ENCODE measurements at places on chromosomes 4 and X. TPM values are rescaled to one million over a fixed set of nuclear protein-coding genes. Genes with fewer than 3 reads are reported as not detected.

GRCh38 chrX:104419211-104419610, 146.8 kb upstream of the IL1RAPL2 start:
- no peak for DNase-seq

DNA sequence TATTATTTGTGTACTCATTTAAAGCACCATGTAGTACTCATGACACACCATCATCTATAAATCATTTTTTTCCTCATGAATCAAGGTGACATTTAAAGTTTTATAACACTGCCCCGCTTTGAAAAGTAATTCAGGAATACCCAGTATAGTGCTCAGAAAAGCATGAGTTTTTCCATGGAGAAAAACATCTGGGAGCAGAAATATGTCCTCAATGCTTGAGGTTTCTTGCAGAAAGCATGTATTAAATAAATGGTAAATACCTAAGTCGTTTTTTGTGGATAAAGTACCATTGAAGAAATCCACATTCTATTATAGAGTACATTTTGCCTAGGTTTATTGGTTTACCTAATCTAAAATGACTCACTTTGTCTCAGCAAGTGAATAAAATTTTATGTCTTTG, 66.2 kb downstream of the UBA6 start:
- DNase-seq, result no peak

Gene SOX3
- not detected for total RNA-seq

Gene SHROOM4
- not detected for total RNA-seq

DNA sequence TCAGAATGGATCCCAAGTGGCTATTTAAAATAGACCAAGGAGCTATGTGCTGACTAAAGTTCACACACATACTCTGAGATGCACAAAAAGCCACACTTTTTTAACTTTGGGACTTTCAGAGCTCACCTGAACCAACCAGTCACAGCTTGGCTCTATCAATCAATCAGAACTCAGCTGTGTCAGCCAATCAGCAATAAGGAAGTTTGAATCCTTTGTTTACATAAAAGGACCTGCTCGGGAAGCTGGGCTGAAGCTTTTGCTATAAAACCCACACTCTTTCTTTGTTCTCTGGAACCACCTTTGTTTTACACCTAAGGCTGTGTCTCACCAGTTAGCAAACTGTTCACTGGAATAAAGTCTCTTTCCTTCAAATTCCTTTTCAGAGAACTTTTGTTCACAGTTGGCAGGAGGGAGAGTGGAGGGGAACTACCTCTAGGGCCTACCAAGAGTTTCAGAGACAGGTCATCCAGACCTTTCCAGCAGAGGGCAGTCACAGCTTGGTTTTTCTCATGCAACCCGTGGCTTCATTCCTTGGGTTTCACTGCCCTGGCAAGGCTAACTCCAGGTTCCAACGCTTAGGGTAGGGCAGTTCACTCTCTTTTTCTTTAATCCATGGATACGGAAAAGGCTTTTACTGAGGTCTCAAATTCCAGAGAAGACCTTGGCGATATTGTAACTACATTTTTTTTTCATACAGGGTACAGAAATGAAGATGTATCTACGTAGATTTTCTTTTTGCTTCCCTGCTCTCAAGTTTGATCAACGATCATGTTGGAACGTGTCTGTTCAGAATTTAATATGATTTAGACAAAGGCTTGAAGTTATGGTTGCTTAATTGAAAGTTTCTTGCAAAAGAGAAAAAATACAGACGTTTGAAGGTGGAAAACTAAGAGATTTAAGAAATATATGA, 80.7 kb downstream of the GPRIN3 start:
- DNase-seq, result peak; percentile 55

Gene APBB2
- 5.5 TPM for total RNA-seq

- no peak for DNase-seq
These were observed 618.1 kb downstream of the PPP4R3C start for GRCh38 chrX:26845056-26845455.

Gene MUC7
- not detected for total RNA-seq

All from activated naive CD8-positive, alpha-beta T cell treated with anti-CD3 and anti-CD28 coated beads for 36 hours (primary cell).